Midbrain (tissue), 1 donor: ENCODE measurements at places on chromosomes 7 and 10.

DNA sequence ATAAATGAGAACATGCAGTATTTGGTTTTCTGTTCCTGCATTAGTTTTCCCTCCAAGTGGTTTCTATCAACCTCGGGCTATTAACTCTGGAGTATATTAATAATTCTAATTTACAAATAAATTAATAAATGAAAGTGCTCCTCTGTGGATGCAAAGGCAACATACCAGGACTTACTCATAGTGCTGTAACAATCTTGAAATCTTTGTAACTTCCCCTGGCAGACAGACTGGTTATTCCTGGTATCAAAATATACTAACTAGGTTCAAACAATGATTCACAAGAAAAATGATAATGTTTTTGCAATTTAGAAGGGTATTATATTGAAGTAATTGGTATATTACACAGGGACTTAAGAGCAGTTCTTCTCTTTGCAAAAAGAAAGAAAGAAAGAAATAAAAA is 177.2 kb downstream of the FANK1 start:
- no peak for DNase-seq

GRCh38 chr7:151551820-151552219 is 32.1 kb upstream of the RHEB start:
- DNase-seq, result no peak

- peak; percentile 72 for DNase-seq
Observed at GRCh38 chr7:65307651-65308299, 65.9 kb upstream of the ZNF92 start.

DNA sequence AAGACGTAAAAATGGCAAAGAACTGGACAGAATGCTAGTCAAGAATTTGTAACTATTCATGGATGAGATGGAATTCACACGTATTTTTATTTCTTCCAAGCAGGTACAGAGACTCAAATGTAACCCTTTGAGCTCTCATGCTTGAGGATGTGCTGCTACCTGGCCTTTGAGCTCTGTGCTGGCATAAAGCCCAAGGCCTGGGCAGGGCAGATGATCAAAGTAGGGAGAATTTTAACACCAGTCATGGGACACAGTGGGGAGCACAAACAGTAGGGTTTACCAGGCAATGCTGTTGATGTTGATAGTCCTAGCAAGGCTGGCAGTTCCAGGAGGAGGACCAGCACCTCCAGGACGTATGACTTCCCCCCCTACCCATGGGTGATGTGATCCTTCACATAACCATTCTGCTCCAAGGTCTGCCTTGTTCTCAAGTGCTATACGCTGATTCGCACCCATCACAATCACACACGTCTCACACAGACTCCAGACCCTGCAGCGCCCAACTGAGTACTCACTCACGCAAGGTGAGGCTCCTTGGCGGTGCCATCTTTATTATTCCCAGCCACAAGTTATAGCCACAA is 48.6 kb upstream of the DLG5 start:
- DNase-seq, result no peak

DNA sequence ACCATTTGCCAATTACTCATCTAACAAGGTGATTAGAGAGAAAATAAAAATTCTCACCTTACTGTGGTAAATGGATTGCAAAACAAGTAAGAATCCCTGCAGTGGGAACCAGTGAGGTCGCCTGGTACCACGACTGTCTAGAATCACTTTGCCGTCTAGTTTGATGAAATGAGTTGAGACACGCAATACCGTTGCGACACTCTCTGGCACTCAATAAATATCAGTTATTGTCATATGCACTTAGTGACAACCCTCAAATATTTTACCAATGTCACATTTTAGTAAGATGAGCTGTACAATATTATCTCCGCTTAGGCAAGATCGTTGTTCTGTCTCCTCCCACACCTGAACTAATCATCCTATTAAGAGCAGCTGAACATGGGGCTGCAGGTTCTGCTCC is 114.4 kb upstream of the ADARB2 start:
- no peak for DNase-seq

DNA sequence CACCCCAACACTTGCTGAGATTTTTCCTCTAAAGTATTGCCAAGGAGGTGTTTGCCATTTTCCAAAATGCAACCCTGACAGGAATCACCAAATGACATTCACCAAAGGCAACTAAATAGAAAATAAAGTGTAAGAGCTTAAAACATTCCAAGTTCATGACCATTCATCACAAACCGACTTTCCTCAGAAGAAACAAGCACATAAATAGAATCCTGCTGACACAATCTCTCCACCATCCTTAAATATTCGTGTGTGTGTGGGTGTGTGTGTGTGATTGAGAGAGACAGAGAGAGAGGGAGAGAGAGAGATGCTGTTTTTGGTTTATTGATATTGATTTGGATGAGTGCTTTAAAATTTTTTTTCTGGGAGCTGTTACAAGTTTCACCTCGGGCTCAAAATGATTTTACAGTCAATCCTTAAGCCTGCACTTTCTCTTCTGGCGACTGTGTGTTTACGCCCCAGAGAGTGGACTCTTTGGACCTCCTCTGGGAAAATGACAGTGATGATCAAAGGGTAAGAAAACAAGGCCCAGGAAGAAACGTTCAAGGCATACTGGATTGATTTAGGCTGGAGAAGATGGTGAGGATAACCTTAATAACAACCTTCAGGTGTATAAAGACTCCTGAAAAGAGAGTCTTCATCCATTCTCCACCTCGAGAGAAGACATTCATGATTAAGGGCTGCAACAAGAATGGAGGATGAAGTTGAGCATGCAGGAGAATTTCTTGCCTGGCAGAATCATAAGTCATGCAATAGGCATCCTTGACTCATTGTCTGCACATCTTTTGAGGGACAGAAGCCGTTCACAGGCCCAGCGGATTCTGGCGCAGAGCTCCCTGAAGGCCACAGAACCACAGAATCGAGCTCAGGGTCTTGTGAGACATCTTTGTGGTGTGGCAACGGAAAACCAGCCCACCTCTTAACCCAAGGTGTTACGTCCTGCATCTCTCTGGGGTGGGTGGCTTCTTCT is 104.4 kb upstream of the FGFR2 start:
- DNase-seq, result no peak

DNA sequence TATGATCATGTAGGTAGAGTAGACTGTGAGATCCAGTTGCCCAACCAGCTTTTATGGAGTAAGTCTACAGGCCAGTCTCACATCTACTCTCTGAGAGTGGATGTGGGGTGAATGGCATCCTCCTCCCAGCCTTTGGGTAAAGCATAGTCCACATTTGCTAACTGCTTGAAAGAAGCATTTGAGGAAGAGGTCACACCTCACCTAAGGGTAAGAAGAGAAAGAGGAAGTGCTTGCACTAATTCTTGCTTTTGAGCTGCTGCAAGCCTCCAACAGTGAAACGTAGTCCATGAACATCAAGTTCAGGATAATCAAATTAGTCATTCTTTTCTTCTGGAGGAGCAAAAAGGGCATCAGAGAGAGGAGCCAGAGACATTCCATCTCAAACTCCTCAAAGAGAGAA is 93.9 kb upstream of the AGR3 start:
- DNase-seq, result no peak

GRCh38 chr7:24722386-24723177 is 34.7 kb downstream of the GSDME start:
- DNase-seq, result peak; percentile 64
